Putamen (tissue), 1 donor: ENCODE measurements at places on chromosomes 3 and 15.
A peak's percentile ranks its signal among the peaks of the same experiment; 100 is the strongest.

DNA sequence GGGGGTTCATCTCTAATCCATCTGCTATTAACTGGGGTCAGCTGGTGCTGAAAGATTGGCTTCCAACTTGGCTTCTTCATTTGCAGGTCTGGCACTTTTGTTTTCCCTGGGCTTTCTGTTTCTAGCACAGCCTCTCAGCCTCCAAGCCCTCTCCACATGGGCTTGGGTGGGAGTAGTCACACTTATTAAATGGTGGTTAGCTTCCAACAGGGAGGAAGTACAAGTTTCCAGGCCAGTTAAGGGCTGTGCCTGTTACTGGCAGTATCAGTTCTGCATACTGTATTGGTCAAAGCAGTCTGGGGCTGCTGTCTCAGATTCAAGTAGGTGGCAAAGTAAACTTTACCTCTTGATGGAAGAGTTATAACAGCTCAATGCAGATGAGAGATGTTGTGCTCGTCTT lies 627.1 kb upstream of the CCDC54 start:
- DNase-seq = no peak

DNA sequence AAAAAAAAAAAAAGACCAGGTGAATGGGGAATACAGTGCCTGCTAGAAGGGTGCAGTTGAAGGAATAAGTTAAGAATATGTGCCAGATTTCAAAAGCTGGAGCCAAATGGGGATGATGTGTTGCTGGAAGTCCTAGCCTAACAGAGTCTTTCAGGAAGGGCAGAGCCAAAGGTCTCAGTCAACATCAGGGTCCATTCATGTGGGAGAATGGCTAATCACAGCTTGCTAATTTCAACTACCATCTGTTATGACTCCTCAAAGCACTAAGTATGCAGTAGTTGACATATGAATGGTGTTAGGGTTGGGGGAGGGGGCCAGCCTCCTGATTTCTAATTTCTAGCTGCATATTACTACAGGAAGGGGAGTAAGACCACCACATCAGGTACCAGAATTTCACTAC lies 4.4 kb downstream of the ZBTB38 start:
- no peak for DNase-seq

- DNase-seq = peak; percentile 17
Observed at GRCh38 chr3:131796558-131797198, 238.1 kb downstream of the CPNE4 start.

DNA sequence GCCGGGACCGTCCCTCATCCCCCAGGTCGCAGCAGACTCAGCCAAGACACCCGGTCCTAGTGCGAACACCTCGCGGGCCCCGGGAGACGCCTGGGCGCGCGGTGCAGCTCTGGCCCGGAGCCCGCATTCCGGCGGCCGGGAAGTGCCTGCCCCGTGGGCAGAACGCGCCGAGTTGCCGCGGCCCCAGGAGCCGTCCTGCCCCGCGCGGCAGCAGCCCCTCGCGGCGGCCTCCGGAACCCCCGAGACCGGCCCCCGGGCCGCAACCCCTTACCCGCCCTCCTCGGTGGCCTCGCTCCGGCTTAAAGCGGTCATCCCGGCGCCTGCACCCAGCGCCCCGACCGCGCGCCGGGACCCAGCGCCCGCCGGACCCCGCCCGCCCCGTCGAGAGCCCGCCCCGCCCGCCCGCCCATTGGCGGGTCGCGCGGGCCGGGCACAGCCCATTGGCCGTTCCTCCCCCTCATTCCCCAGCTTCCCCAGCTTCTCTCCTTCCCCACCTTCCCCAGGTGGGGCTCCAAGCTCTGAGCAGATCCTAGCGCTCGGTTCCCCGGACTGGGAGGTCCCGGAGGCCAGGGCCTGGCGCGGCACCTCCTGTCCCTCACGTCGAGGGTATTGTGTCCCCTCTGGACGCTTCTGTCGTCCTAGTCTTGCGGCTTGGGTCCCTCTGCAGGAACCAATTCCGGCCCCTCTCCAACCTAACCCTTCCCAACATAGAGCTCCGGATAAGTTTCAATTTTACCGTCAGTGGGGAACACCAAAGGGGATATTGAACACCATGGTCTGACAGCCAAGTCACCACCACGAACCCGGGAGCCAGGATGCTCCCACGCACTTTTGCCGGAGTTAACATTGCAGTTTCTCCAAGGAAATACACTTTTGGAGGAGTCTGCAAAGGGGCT lies at the start of gene GRAMD2A:
GRAMD2A (minus strand) TSS at position 328 of the 896 bp plus-strand sequence.
- DNase-seq = no peak

DNA sequence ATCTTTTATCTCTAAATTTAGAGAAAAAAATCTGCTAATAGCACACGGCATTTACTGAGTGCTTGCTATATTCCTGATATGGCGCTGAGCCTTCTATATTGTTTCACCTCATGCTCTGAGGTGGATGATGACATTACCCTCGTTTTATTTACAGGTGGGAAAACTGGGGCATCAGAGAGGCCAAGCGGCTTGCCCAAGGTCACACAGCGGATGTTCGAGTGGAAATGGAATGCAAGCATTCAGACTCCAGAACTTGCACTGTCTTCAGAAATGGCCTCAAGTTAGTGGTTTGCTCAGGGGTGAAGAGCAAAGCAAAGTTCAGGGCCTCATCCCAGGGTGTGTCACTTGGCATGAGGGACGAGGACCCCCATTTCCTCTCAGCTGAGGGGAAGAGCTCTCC lies 17.3 kb downstream of the EHD4 start:
- no peak for DNase-seq

- no peak for DNase-seq
Observed at GRCh38 chr15:64149424-64149823, 2.1 kb upstream of the SNX22 start.

DNA sequence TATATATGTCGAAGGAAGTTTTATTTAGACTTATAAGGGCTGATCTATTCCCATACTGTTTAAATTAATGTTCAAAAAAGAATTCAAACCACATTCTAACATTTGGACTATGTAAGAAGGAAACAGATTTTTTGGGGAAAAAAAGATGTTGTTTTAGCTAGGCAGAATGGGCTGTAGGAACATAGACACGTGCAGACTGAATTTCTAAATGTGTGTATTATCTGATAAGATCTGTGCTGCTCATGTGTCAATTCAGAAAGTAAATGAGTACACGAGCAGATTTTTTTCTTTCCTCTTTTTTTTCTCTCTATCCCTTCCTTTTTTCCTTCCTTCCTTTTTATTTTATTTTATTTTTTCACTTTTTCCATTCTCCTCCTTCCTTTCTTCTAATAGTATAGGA lies 259.5 kb upstream of the KCNH8 start:
- DNase-seq = no peak

GRCh38 chr3:186832276-186832675 lies 10.2 kb upstream of the ADIPOQ start:
- DNase-seq = no peak
